ENCODE measurements at places on chromosomes 1 and 21. TPM values are rescaled to one million over a fixed set of nuclear protein-coding genes. Genes with fewer than 3 reads are reported as not detected.

Gene TSPAN1
- not detected for total RNA-seq

Gene GSTM1
- total RNA-seq, result 166 TPM

Gene ZMYM4
- 80.0 TPM for total RNA-seq

- no peak for DNase-seq
Observed at GRCh38 chr1:117622726-117623125, 16.9 kb downstream of the TENT5C start.

GRCh38 chr1:231613419-231614349 lies 12.9 kb upstream of the DISC1 start:
- no peak for DNase-seq

GRCh38 chr1:234933475-234933874 lies 195.2 kb downstream of the TOMM20 start:
- no peak for DNase-seq
